Fibroblast of skin of abdomen (primary cell): ENCODE measurements at places on chromosomes 1 and 21.

GRCh38 chr1:18091660-18092446 lies 15.7 kb upstream of the IGSF21 start:
- DNase-seq, result peak; percentile 75

GRCh38 chr1:192852001-192852947 lies 43.4 kb downstream of the RGS2 start:
- no peak for DNase-seq

GRCh38 chr1:92218559-92218958 lies 844 bp downstream of the C1orf146 start:
- no peak for DNase-seq

GRCh38 chr1:41586230-41586629 lies 101.7 kb upstream of the EDN2 start:
- no peak for DNase-seq

GRCh38 chr1:88891951-88892340 lies 579 bp upstream of the GTF2B start:
- no peak for DNase-seq

DNA sequence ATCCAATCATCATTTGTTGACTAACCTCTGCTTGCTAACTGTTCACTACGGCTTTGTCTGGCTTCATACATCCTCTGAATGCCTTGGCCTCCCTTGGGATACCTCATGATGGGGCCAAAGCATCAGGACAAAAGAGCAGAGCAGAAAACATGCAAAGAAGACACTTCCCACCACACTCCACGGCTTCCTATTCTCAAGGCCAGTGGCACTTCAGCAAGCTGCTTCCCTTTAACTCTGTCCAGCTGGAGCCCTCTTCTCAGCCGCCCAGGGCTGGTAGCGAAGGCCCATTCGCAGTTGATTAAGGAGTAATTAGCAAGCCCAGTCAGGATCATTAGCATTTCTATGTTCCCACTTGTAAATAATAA lies 224.3 kb upstream of the FGGY start:
- DNase-seq, result no peak

GRCh38 chr1:156439036-156439776 lies 61.4 kb downstream of the MEF2D start:
- no peak for DNase-seq

GRCh38 chr1:19066248-19066873 lies 109.9 kb upstream of the IFFO2 start:
- DNase-seq, result no peak

- DNase-seq, result no peak
Observed at GRCh38 chr1:100347009-100347966, 5.0 kb upstream of the CDC14A start.

DNA sequence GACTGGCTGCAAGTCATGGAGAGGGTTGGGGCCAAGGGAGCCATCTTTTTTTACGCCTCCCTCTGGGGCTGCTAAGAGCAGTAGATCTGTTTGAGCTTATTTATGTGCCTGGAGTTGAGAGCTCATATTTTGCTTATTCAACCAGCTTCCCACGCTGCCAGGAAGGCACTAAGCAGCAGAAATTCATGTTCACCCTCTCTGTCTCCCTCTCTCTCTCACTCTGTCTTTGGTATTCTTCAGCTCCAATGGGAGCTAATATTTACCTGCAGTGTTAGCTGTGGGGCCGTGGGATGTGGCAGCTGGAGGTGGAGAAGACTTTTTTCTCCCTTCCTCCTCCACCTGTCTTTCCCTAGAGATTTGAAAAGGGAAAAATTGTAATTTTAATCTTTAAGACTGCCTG lies 26.8 kb upstream of the CACNA1E start:
- DNase-seq, result no peak

DNA sequence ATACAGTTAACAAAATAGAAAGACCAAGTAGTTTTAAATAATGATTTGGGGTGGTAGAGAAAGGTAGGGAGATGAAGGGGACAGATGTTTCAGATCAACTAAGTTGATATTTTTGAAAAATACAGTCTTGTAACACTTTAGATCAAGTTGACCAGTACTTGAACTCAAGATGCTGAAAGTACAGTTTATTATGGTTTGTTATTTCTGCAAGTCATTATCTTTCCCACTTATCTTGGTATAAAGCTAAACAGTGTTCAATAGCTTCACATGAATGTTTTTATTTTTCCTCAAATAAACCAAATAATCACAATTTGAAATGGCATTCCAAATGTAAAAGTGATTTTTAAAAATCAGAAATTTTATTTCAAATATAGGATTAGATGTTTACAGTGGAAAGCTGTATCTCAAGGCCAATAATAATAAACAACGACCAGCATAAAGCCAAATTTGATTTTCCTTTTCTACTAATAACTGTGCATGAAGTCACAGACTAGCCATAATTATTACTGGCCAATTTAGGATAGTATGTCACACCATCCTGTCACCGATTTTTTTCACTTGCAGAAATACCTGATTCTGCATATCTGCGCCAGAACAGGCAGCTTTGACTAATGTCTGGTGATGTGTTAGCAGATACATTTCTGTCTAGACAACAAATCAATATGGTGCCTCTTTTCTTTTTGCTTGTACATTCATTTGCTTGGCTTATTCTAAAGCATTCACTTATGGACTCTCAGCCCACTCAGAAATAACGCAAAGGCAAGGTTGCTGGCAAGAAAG lies 320.2 kb downstream of the TM2D1 start:
- no peak for DNase-seq

- DNase-seq, result peak; percentile 66
Observed at GRCh38 chr1:81802707-81803430, 2.1 kb downstream of the ADGRL2 start.

DNA sequence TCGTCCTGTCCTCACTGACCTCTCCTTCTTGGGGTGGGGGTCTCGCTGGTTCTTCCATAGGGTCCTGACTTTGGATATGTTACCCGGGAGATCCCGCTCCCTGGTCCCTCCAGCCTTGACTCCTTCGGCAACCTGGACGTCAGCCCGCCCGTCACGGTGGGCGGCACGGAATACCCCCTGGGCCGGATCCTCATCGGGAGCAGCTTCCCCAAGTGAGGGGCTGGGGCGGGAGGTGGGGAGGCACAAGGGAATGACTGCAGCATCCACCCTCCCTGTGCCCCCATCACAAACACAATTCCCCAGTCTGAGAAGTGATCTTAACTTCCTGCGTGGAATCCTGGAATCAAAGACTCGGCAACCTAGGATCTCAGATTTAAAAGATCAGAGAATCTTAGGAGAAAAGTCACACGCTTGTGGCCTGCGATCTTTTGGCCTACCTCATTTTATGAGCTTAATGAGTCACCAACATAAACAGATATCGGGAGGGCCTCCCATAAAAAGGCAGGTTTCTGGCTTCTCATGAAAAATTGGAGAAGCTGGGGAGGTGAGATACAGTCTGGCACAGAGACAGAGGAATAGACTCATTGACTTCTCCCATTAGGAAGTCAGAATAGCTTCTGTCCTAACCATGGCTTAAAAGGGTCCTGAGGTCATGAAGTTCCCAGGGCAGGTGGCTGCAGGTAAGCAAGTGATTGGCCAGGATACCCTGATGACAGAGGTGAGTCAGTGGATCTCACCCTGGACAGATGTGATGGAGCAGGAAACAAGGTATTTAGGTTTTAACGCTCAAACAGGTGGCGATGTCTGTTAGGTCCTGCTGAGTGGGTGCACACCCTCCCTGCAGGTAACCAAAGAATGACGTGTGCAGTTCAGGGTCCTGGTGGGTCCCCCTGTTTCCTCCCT lies 15.9 kb upstream of the PADI3 start:
- DNase-seq, result peak; percentile 86
